HuH-7 (cell line): ENCODE measurements at places on chromosomes 2 and 18.

DNA sequence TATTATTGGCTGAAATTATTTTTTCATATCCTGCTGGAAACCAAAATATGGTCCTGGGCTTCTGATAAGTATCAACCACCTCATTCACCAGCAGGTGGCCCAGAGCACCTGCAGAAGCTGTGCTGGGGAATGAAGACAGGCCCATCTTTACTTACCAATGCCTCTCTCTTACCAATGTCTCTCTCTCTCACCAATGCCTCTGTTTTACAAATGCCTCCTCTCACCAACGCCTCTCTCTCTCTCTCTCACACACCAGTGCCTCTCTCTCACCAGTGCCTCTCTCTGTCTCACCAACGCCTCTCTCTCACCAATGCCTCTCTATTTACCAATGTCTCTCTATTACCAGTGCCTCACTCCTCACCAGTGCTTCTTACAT, 2.3 kb upstream of the MAL start:
- peak; percentile 45 for DNase-seq

GRCh38 chr2:117958186-117958585, 55.7 kb downstream of the CCDC93 start:
- DNase-seq = no peak

DNA sequence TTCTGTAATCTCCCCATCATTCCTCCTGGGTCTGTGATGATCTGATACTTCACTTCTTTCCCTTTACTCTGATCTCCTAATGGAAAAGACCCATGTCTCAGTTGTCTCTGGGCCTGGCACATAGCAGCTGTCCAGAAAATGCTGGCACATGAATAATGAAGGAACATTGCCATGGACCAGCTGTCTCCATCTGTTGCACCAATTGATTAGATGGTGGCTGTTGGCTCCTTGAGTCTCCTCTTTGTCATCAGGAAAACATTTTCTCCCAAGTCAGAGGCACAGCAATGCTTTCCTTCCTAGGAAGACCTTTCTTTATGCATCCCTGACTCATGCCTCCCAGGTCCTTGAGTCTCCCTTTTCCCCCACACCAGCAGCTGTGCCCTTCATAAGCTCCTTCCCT, 286.2 kb upstream of the CXCR4 start:
- no peak for DNase-seq

- DNase-seq = no peak
Observed at GRCh38 chr2:6352247-6352646, 513.5 kb downstream of the CMPK2 start.

- DNase-seq = no peak
Observed at GRCh38 chr2:126880324-126880723, 18.4 kb upstream of the TEX51 start.

DNA sequence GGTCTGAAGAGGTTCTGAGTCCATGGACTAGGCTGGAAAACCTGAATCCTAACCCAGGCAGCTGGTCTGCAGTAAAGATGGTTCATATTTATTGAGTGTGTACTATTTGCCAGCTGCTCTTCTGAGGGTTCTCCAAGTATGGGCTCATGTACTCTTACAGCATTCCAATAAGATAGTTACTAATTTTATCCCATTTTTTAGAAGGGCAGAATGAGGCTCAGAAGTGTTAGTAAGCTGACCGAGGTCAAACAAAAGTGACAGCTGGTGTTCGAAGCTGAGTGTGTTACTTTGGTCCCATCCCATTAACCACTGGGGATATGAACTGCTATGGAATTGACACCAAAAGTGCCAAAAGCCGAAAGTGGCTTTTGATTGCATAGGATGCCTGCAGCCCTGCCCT, 76.9 kb downstream of the CABLES1 start:
- DNase-seq = no peak

GRCh38 chr18:7133181-7133580, 15.6 kb upstream of the LAMA1 start:
- DNase-seq = no peak

- DNase-seq = no peak
Observed at GRCh38 chr2:30234180-30234971, 3.0 kb downstream of the LBH start.

- no peak for DNase-seq
Observed at GRCh38 chr18:4807604-4808293, 352.6 kb upstream of the DLGAP1 start.

DNA sequence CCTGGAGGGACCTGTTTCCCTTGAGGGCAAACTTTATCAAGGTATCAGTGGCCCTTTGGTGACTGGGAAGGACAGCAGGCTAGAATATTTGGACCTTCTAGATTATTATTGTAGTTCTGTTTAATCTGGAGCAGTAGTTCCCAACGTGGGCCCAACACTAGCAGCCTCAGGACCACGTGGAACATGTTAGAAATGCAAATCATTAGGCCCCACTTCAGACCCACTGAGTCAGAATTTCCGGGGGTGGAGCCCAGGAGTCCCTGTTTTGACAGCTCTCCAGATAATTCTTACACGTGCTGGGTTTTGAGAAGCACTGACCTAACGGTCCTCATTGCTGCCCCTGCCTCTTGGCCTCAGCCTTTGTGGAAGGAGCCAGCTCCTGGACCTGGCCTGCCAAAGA, 25.5 kb upstream of the DYNC2LI1 start:
- DNase-seq = no peak

- no peak for DNase-seq
Observed at GRCh38 chr18:2869207-2869606, 22.4 kb downstream of the EMILIN2 start.

DNA sequence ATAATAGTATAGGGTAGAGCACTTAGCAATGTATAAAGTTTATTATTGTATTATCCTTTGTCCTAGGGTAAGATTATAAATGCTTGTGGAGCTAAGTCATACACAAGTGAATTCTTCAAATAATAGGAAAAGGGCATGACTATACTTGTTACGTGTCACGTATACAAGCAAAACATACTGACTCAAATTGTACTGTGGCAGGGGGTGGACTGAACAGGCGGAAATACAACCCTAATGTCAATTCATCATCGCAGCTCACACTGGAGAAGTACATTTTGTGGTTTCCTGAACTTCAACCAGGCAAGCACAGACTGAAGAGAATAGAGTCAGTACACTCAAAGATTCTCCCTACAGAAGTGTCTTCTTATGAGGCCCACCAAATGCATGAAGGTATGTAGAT, 201.0 kb downstream of the MBD2 start:
- no peak for DNase-seq

DNA sequence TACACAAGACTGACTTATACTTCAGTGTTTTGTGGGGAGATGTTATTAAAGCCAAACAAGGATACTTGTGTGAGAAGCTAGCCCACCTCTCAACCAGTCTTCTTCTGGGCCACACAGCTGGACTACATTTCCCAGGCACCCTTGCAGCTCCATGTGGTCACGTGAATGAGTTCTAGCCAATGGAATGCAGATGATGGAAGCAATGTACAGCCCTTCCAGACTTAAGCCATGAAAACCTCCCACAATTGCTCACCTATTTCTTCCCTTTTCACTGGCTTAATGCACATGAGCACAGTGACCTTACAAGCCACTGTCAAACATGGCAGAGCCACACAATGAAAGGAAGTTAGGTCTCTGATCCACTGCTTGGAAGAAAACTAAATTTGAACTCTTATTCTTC, 20.4 kb upstream of the FEZ2 start:
- peak; percentile 31 for DNase-seq

- no peak for DNase-seq
Observed at GRCh38 chr2:16030206-16031057, 90.1 kb downstream of the MYCN start.
